ENCODE measurements at places on chromosomes 6 and 20.

GRCh38 chr6:5997420-5997987, 9.2 kb downstream of the NRN1 start:
- DNase-seq: no peak

DNA sequence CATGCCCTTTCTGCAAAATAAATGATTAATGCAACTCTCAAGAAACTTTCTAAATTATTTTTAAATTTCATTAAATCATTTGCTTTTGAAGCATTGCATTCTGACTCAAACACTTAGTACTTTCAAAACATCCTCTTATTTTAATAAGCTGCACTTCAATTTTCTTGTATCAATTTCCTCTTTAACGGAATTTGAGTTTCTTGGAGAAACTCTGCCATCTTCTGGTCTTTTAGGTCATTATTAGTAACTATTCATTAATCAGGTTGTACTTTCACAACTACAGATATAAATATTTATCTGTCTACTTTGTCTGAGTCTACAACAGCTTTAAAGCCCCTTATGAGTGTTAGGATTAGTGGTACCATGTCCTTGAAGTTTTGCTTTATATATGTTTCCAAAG, 30.2 kb downstream of the TMX4 start:
- no peak for DNase-seq

GRCh38 chr6:130136798-130137197, 86.0 kb downstream of the SAMD3 start:
- no peak for DNase-seq

DNA sequence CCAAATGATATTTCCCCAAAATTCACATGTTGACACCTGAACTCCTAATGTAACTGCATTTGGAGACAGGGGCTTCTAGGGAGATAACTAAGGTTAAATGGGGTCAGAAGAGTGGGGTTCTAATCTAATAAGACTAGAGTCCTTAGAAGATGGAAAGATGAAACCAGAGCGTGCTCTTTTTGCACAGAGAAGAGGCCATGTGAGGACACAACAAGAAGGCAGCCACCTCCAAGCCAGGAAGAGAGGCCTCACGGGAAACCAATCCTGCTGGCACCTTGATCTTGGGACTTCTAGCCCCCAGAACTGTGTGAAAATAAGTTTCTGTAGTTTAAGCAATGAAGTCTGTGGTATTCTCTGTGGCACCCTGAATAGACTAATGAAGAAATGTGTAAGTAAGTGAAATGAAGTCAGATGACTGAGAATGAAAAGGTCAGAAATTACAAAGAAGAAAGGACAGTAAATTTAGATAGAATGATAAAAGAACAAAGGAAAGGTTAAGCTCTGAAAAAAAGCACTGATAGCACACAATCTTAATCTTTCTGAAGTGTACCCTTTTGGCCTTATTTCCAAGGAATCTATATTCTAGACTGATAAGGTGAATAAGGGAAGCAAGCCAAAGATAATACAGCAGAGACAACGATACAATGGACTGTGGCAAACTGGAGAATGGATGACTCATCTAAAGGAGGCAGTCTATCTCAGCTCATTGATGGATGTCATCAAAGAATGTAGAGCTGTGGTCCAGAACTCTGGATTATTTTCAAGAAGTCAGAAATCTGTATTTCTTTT, 110.4 kb downstream of the MYB start:
- no peak for DNase-seq

- DNase-seq: no peak
Measured at GRCh38 chr6:134628154-134628553, 310.2 kb upstream of the SGK1 start.

DNA sequence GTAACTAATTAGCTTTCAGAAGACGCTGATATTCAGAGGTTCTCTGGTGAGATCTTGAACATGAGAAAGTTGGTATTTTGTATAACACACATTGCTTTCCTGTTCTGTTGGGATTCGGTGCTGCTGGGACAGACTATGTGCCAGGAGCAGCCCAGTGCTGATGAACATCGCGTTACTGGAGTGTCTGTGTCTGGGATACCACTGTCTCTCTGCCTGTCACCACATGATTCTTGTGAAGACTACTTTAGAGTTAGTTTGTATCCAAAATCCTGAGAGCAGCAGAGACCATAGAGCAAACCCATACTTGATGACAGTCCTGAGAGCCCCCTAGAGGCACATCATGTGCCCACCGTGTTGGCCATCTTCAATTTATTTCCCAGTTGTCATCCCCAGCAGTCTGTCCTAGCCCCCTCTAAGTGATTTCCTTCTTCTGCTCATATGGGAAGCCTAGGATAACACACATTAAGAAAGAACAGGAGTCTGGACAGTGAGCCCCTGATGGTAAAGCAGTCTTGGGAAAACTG, 41.8 kb upstream of the TINAG start:
- no peak for DNase-seq

DNA sequence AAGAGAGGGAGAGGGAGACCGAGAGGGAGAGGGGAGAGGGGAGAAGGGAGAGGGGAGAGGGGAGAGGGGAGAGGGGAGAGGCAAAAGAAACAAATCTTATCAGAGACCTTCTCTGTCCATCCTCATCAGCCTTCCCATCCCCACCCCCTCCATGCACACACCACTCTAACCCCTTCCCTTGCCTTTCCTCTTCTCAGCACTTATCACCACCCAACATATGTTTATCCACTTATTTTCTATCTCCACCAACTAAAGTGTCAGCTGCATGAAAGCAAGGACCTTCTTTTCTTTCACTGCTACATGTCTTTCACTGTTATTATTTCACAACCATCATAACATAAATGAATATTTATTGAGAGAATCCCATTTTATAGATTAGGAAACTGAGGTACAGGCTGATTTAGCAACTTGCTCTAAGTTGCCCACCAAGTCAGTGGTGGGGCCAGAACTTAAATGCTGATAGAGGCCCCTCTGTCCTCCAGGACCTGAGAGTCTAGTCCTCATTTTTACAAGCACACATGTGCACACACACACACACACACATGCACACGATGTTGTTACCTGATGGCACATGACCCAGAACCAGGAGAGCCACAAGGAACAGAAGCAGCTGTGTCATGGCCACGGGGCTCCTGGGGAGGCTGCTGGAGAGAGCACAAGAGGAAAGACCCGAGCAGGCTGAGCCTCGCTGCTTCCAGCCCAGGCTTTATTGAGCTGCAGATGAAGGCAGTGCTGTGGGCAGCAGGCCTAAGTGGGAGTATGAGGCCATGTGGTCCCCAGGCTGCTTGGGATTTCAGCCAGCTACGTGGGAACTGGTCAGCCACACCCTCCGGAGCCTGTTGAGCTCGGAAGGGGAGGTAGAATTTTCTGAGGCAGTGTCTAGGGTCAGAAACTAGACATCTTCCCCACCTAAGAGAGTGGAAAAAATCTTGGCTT, 2.3 kb downstream of the DEFB124 start:
- no peak for DNase-seq

GRCh38 chr20:17624551-17625245, 54.8 kb downstream of the DSTN start:
- DNase-seq: no peak

GRCh38 chr20:16530201-16530681, 43.0 kb downstream of the KIF16B start:
- DNase-seq: no peak

DNA sequence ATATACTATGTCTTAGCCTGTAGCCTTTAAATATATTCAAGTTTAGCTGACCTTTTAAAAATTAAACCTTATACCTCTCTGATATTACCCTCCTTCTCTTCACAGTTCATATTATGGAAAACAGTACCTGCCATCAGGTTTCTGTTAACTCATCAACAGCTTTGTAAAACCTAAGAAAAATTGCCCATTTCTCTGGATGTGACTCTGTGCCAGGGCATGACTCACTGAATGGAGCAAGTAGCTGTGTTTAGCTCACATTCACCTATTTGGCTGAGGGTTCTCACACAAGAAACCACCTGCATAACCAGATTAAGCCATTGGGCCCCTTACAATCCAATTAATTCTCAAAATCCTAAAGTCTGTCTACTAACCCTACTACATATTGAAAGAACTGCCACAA, 678.8 kb upstream of the MARCKS start:
- DNase-seq: no peak

GRCh38 chr20:42556575-42556974, 633.1 kb downstream of the PTPRT start:
- DNase-seq: no peak

DNA sequence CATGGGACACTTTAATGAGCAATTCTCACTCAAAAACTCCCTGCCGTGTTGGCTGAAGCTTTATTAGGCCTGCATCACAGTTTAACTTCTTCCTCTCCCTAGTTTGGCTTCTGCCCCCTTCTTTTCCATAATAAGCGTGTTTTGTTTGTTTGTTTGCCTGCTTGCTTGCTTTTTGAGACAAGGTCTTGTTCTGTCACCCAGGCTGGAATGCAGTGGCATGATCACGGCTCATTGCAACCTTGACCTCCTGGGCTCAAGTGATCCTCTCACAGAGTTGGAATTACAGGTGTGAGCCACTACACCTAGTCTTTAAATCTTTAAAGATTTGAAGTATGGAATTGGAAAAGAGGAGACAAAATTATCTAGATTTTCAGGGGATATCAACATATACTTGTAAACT, 25.4 kb upstream of the DNAAF9 start:
- DNase-seq: no peak

- DNase-seq: no peak
Measured at GRCh38 chr6:84035484-84035883, 1.9 kb downstream of the MRAP2 start.

DNA sequence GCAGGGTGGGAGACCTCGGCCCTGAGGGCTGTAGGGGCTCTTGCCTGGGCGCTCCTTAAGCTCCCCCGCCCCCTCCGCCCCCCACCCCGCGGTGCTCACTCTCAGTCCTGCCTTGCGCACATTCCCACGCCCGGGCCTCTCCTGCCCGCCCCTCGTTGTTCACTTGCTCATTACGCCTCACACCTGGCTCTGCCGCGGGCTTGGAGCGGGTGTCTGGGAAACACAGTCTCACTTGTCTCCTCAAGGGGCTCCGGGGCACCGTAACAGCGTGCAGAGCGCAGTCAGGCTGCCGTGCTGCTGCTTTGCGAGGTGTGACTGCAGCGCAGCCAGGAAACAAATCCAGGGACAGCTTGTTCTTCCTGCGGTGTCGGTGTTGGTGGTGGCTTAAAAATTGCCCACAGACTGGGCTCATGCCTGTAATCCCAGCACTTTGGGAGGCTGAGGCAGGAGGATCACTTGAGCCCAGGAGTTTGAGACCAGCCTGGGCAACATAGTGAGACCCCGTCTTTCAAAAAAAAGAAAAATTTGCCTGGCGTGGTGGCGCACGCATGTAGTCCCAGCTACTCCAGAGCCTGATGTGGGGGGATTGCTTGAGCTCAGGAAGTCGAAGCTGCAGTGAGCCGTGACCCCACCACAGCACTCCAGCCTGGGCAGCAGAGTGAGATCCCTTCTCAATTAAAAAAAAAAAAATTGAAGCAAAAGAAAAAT, 4.6 kb downstream of the NPBWR2 start:
- DNase-seq: no peak

DNA sequence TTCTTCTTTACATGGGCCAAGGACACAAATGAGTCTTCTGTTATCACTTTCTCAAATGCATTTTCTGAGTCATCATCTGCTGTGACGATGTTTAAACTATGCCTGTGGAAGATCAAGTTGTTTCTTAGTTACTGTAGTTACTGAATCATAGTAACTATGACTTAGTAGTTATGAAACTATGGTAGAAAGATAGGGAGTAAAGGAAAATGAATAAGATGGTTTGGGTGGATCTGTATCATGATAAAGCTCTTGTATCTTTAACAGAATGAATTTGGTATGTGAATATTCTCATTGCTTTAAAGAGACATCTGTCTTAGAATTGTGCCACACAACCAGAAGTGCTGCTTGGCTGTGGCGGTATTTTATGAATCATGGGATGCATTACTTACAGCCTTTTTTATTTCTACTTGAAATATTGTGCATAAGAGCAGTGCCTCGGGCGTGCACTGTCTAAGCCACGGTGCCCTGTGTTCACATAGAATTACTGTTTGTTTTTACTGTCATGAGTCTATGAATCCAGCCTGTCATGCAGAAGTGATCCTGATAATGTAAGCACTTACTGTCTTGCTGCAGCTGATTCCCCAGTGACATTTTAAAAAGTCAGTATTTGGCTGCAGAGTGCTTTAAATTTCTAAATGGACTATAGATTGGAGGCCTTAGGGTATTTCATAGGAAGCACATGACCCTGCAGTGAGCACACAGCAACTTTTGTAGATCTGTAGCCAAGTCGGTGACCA, 215.2 kb downstream of the TMEM242 start:
- no peak for DNase-seq

DNA sequence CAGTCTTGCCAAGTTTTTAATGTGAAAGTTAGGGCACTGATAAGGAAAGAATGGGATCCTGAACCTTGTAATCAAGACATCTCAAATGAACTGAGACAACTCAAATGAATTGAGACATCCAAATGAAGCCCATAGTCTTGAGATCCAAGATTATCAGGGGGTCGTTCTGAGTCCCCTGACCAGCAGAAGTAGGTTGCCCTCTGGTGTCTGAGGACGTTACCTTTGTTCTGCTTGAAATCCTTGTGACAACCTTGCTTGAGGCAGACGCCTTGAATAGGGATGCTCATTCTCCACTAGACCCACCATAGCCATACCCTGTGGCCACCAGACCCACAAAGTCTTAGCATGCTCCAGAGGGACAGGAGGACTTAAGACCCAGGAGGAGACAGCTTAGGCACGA, 37.7 kb downstream of the ZBTB9 start:
- no peak for DNase-seq

GRCh38 chr6:136716917-136717715, 75.2 kb downstream of the MAP3K5 start:
- DNase-seq: no peak

DNA sequence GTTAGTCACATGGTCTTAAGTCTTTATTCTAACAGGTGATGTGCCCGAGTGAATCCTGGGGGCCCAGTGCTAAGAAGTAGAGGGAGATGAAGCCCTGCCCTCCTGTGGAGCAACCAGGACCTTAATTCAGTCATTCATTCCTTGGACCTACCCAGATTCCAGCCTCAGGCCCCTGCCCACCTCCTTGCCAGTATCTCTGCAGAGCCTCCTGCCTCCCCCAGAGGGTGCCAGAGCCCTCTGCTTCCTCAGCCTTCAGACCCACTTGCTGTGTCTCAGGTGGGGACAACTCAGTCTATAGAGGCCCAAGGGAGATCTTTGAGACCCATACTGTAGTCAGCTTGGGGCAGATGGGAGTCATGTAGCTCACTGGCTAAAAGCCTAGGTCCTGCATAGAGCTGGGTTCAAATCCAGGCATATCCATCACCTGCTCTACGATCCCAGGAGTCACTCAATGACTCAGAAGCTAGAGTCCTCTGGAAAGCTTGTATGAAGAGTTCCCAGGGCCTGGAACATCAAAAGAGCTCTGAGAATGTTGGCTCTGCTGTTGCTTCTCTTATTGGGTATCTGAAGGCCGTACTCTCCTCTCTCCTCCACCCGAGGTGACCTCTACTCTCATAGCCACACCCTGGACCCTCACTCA, 3.9 kb upstream of the SIGLEC1 start:
- DNase-seq: no peak

DNA sequence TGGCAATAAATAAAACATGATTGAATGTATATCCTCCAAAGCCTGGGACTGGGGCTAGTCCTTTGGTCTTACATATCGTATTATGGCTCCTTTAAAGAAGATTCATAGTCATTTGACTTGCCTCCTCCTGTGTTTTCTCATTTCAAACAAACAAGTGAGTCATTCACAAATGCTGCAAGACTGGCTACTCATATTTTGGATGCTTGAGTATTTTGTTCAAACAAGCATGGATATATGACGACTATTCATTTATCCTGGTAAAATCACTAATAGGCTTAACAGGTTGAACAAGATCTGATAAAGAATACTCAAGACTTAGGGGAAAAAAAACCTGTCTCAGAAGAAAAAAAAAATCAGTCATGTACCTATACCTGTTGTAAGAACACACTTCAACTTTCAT, 111.1 kb upstream of the CCDC28A start:
- DNase-seq: no peak

All from activated gamma-delta T cell treated with anti-CD3 and anti-CD28 coated beads, Interleukin-2, amount 50 U/mL, for 16 hours (primary cell).